ENCODE measurements at places on chromosomes 5 and 9.
A peak's percentile ranks its signal among the peaks of the same experiment; 100 is the strongest.

- no peak for DNase-seq
Observed at GRCh38 chr5:172605466-172605865, 35.6 kb upstream of the NEURL1B start.

- DNase-seq = no peak
Observed at GRCh38 chr9:27078685-27079084, 30.3 kb upstream of the TEK start.

- DNase-seq = no peak
Observed at GRCh38 chr9:74037274-74037673, 459.9 kb upstream of the RORB start.

- DNase-seq = peak; percentile 98
Observed at GRCh38 chr5:139636207-139636792, 11.8 kb upstream of the CXXC5 start.

- DNase-seq = peak; percentile 20
Observed at GRCh38 chr5:93240228-93240834, 340.7 kb downstream of the NR2F1-AS1 start.

GRCh38 chr5:8208307-8208706 lies 339.4 kb downstream of the MTRR start:
- DNase-seq = no peak

DNA sequence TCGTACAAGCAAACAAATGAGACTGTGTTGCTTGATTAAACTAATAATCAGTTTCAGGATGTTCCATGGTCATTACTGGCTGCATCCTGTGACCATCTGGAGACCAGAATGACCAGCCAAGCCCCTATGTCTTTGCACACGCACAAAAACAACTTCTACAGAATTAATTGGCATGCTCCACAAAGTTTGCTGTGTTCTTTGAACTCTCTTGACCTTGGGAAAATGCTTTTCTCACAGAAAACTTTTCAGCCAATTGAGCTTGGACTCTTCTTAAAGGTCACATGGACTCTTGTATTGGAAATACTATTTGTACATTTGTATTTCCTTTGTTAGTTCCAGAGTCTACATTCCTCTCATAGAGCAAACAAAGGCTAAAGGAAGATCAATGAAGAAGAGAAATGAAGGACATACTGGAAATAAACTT lies 147.8 kb downstream of the ARRDC3 start:
- no peak for DNase-seq

GRCh38 chr5:173733425-173733824 lies 117.0 kb upstream of the BOD1 start:
- DNase-seq = peak; percentile 40

DNA sequence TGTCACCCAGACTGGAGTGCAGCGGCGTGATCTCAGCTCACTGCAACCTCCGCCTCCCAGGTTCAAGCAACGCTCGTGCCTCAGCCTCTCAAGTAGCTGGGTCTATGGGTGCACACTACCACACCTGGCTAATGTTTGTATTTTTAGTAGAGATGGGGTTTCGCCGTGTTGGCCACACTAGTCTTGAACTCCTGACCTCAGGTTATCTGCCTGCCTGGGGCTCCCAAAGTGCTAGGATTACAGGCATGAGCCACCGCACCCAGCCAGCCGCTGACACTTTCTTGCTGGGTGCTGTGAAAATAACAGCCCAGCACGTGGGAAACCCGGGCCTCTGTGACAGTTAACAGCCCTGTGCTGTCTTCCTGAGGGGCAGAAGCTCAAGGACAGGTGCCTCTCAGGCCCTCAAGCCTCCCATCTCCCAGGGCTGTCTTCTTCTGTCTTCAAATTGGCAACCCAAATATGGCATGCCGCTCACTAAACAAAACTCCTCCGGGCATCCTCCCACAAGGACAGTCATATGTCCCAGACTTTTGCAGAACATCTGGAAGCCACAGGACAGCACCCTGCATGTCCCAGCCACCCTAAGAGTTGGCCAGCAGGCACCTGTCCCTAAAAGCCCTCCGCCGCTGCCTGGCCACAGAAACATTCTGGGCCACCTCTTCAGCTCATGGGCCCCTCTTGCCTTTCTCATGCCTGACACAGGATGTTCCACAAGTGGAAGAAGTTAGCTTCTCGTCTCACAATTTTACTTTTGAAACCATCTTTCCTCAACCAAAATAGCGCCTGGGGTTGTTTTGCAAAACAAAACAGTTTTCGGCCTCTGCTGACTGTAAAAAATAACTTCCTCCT lies 233.6 kb downstream of the SYK start:
- peak; percentile 43 for DNase-seq

DNA sequence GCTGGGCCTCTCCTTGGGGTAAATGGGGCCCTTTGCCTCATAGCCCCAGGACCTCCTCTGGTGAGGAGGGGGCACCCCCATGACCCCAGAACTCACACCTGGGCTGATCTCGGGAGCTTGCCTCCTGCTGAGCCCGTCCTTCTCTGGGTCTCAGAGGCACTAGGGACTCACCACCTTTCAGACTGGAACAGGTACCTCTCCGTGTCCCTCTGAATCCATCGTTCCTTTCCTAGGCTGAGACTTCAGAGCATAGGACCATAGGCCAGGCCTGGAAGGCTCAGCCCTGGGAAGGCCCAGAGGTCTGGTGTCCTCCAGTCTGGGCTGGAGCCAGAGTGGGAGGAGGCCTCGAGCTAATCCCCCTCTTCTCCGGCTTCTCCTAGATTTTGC lies 97.9 kb downstream of the CACNA1B start:
- no peak for DNase-seq

GRCh38 chr9:37430841-37431597 lies 8.5 kb downstream of the GRHPR start:
- no peak for DNase-seq

Measured in GM12865 (cell line).